ENCODE measurements at places on chromosomes 3 and 15.

DNA sequence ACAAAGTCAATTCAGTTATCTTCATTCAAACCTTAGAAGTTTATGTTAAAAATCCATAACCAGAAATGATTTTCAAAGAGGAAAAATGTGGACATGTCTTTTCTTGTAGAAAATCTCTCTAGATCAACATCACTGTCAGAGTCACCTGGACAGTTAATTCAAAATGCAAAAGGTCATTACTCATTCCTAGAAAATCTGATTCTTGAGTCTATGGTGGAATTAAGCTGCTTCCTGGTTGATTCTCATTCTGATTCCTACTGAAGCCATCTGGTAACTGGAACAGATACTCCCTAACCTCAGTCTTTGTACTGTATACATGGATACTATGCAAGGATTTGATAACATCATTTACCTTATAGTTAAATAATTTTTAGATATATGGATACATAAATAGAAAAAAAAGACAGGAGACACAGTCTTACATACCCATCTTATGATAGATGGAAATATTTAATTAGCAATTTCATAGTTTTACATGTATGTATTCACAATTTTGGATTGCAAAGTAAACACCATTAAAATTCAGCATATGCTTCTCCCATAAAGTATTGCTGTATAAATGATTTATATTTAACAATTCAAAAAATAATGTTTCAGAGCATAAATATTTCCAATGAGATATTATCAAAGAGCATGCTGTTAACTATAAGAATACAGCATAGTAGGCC lies 693.2 kb upstream of the CCDC54 start:
- DNase-seq, result no peak

GRCh38 chr3:9978710-9979305 lies 7.8 kb downstream of the EMC3 start:
- no peak for DNase-seq

- no peak for DNase-seq
These were observed 48.8 kb upstream of the PIK3R4 start for GRCh38 chr3:130795396-130795795.

GRCh38 chr3:57977818-57978235 lies 30.4 kb upstream of the FLNB start:
- peak; percentile 91 for DNase-seq

- DNase-seq, result no peak
These were observed 39.1 kb upstream of the PHLDB2 start for GRCh38 chr3:111819927-111820326.

DNA sequence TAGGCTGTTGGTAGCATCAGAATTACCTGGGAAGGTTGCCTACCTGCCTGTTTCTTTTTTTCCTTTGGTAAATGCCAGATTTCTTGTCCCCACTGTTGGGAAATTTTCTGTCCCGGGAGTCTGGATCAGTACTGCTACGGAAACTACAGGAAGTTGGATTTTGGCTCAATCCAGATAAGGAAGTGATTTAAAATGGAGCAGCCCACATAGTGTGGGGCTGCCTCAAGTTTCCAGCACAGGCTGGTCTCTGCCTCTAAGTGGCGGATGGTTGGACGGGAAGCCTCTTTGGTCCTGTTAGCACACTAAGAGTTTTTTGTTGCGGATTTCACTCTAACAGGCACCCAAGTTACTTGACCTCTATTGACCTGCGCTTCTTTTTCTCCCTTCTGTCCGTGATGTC lies 54.7 kb downstream of the EEFSEC start:
- DNase-seq, result no peak

DNA sequence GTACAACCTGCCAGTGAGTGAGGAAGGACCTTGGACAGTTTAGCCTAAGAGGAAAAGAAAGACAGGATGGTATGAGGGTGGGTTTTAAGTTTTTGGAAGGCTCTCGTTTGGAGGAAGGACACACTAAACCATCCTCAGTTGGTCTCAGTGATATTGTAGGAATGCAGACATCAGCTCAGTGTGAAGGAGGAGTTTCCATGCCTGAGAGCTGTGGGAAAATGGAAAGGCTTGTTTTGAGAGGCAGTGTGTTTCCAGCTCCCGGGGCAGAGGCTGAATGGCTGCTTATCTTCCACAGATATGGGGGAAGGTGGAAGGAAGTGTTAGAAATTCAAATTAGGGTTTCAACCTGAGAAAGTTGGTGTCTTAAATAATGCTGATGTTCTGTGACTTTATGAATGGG lies 89.6 kb upstream of the MYZAP start:
- DNase-seq, result no peak

- no peak for DNase-seq
These were observed 110.2 kb downstream of the LRTM1 start for GRCh38 chr3:54817628-54818027.

DNA sequence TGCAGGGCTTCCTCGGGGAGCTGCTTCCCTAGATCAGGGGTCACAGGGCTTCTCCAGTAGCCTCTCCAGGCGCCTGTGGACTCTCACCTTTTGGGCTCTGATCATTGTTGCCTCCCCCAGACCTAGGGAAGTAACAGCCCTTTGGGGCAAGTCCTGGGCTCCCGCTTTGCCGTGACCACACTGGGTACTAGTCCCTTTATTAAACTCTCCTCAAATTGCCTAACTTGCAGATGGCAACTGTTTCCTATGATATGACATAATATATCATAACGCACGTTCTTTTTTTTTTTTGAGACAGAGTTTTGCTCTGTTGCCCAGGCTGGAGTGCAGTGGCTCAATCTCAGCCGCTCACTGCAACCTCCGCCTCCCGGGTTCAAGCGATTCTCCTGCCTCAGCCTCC lies 17.9 kb upstream of the NRROS start:
- no peak for DNase-seq

DNA sequence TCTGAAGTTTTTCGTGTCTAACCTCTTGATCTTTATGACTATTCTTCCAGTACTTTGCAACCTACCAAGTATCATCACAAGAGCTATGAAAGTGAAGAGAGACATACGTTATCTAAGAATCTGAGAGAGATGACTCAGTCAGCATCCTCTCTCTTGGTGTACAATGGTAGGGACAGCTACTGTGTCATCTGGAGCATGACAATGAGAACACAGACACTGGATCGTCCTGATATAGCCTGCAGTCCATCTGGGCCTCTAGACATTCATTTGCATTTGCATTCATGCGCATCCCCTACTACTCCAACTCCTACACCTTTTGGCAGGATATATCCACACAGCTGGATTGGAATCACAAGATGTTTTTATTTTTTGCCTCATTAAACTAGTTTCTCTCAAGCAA lies 115.2 kb downstream of the PEX5L start:
- no peak for DNase-seq

DNA sequence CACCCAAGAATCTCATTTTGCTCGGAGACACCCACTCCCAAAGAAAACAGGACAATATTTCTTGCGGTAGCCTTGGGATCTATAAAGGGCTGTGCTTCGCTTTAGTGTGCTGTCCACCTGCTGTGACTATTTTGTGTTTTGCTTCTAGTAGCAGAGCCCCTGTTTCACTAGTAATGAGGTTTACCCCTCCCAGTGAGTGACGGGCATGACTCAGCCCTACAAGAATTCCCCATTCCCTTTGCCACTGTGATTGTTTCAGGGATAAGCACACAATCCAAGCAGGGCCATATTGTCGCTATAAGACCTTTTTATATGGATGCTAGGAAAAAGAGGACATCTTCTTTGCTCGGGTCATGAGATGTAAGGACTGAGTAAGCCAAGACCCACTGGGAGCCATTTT lies 62.5 kb upstream of the FOXB1 start:
- DNase-seq, result peak; percentile 58

- DNase-seq, result peak; percentile 63
These were observed 24.1 kb upstream of the SACM1L start for GRCh38 chr3:45665101-45665572.

- DNase-seq, result no peak
These were observed 248.0 kb downstream of the THSD4 start for GRCh38 chr15:71362987-71363968.

All from SW480 (cell line).